Glomerular endothelial cell (primary cell): ENCODE measurements at places on chromosomes 13 and 19. TPM values are rescaled to one million over a fixed set of nuclear protein-coding genes. Genes with fewer than 3 reads are reported as not detected.

Gene DNAJC15
- total RNA-seq: 5.3 and 17.8 TPM in 2 replicates

Gene VSTM1
- not detected in 2 replicates for total RNA-seq

Gene ZNF227
- 8.5 and 13.5 TPM in 2 replicates for total RNA-seq

Gene FGF21
- total RNA-seq: not detected in 2 replicates

Gene CGB7
- total RNA-seq: not detected in 2 replicates

Gene TICAM1
- 12.0 and 16.7 TPM in 2 replicates for total RNA-seq

Gene SIGLEC12
- total RNA-seq: not detected in 2 replicates

Gene MYO16
- total RNA-seq: 0.23 TPM in 1 of 2 replicates, not detected in the other

Gene KCNN1
- total RNA-seq: 0.41 and 2.3 TPM in 2 replicates

Gene HSPH1
- 50.6 and 59.4 TPM in 2 replicates for total RNA-seq

DNA sequence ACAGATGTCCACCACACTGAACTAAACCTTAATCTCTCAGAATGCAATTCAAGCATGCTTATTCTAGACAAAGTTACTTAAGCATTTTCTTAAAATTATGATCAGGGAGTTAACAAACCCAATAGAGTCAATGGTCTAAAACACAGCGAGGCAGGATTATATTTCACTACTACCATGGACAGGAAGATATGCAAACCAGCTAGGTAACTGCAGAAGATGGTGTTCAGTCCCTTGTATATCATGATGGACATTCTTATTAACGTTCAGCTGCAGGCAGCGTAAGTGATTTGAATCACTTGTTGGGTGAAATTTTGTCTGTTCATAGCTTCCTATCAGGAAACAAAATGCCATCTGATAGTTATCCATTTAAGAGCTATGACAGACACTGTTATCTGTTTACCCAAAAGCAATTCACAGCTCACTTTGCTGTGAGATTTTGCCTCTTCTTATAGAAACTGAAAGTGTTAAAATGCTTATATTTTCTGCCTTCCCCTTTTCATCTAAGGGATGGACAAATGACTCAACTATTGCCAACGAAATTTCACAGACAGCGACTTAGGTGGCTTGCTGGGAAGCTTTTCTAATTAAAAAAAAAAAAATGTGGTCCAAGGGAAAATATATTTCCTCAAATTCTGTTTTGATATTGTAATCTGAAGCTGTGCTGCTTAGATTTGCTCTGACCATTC is 591.9 kb downstream of the DACH1 start:
- DNase-seq: no peak

GRCh38 chr19:40726279-40726678 is 9.4 kb downstream of the ITPKC start:
- no peak for DNase-seq

GRCh38 chr19:9308091-9308770 is 1.4 kb downstream of the ZNF699 start:
- no peak for DNase-seq

- no peak for DNase-seq
Observed at GRCh38 chr13:50123515-50123861, 108.2 kb downstream of the KCNRG start.

DNA sequence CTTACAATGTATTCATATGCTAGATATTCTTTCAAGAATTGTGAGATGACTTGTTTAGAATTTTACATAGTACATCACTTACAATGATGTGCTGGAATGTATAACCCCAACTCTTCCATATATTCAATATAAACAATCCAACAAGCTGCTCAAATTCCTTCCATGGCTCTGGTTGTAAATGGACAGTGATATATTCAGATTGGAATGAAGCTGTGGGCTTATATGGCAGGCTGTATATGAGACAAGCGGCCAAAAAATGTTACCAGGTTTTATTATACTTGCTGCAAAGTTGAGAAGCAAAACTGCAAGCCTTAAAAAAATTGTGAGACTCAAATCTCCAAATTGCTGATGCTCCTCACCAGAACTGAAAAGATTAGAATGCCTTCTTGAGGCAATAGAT is 83.6 kb upstream of the KLF12 start:
- no peak for DNase-seq

- no peak for DNase-seq
Observed at GRCh38 chr13:111859354-111860230, 207.4 kb upstream of the SOX1 start.

DNA sequence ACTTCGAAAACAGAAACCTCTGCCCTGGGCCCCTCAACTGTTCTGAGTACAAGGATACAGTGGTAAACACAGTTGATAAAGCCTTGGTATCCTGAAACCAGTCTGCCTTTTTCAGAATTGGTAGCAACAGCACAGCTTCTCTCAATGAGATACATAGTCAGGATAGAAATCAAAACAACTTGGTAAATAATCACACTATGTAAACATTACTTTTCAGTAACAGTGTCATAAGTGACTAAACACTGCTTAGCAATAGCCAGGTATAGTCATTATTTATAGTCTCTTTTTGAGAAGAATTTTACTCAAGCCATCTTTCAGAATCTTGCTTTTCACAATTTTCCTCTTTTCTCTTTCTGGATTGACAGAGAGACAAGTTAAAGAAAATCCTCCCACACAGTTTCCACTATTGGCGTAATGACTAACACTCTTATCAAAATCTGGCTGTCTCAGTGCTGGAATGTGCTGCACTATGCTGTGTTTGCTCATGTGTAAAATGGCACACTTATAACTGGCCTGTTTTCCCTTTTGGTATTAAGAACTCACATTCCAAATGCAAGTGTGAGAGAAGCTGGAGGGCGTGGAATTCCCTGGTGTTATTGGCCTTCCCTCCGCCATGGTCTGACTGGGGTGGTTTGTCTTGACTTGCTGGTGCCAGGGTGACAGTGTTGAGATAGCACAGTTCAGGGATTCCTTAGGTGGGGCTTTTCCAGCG is 368.8 kb downstream of the TDRD3 start:
- DNase-seq: no peak

DNA sequence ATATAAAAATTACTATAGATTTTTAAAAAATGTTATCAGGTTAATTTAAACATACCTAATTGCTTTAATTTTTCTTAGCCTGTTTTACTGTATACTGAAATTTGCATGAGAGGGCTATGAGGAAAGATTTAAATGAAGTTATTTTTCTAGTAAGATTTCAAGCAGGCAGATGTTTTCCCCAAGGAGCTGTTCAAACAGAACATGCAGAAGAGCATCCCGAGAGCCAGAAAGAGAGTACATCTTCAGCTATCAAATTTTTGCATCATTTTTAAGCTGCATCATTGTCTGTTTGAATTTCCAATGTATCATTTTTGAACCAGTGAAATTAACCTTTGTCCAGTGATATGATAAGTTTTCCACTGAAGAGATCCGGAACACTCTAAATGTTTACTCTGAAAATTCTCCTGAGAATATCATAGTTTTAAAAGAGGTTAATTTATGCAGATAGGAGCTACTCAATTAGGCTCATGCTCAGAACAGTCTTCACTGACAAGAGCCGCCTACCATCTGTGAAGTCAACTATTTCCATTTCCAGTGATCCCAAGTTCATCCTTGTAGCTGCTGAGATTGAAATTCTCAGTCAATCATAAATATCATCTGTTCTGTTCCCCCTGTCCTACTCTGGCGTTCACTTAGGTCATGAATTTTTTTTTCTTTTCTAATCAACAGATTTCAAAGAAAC is 467.7 kb upstream of the NBEA start:
- no peak for DNase-seq

- no peak for DNase-seq
Observed at GRCh38 chr19:16889366-16889882, 625 bp downstream of the F2RL3 start.

DNA sequence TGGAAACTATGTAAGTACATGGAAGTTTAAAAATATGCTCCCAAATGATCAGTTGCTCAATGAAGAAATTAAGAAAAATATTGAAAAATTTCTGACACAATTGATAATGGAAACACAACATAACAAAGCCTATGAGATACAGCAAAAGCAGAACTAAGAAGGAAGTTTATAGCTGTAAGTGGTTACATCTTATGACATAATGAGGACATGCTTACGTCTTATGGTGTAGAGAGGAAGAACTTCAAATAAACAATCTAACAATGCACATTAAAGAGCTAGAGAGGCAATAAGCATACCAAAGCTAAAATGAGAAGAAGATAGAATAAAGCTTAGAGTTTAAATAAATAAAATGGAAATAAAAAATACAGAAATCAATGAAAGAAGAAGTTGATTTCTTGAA is 50.0 kb upstream of the CEACAM21 start:
- DNase-seq: no peak

DNA sequence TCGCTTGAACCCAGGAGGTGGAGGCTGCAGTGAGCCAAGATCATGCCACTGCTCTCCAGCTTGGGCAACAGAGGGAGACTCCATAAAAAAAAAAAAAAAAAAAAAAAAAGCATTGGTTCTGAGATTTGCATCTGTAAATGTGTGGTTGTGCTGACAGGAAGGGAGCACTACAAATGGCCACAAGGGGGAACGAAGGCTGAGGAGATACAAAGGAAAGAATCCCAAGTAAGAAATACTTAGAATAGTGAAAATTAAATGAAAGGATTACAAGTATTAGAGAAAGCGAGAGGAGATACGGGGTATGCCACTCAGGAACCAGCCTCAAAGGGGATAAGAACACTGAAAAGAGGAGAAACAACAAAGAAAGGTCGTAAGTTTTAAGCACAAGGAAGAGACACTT is 284.9 kb downstream of the KLF12 start:
- no peak for DNase-seq

- no peak for DNase-seq
Observed at GRCh38 chr13:92991692-92992091, 234.9 kb upstream of the GPC6 start.

DNA sequence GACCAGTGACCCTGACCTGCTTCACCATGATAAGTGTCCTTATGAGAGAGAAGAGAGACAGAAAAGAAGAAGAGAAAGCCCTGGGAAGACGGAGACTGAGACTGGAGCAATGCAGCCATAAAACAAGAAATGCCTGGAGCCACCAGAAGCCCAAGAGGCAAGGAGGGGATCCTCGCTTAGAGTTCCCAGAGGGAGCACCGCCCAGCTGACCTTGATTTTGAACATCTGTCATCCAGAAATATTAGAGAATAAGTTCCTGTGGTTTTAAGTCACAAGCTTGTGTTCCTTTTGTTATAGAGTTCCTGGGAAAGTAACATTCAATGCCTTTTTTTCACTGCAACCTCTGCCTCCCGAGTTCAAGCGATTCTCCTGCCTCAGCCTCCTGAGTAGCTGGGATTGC is 20.2 kb downstream of the CERS1 start:
- DNase-seq: no peak

GRCh38 chr19:48953990-48954594 is 583 bp upstream of the BAX start:
- no peak for DNase-seq

- DNase-seq: no peak
Observed at GRCh38 chr19:44900328-44901244, 5.0 kb upstream of the APOE start.

DNA sequence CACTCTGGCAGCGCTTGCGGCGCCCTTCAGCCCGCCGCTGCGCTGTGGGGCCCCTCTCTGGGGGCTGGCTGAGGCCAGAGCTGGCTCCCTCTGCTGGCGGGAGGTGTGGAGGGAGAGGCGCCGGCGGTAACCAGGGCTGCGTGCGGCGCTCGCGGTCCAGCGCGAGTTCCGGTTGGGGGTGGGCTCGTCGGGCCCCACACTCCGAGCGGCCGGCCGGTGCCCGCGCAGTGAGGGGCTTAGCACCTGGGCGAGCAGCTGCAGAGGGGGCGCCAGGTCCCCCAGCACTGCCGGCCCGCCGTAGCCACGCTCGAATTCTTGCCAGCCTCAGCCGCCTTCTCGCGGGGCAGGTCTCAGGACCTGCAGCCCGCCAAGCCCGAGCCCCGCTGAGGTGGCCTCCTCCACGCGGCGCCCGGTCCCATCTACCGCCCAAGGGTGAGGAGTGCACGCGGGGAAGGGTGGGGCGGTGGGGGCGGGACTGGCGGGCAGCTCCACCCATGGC is 879.0 kb upstream of the SLITRK5 start:
- no peak for DNase-seq

DNA sequence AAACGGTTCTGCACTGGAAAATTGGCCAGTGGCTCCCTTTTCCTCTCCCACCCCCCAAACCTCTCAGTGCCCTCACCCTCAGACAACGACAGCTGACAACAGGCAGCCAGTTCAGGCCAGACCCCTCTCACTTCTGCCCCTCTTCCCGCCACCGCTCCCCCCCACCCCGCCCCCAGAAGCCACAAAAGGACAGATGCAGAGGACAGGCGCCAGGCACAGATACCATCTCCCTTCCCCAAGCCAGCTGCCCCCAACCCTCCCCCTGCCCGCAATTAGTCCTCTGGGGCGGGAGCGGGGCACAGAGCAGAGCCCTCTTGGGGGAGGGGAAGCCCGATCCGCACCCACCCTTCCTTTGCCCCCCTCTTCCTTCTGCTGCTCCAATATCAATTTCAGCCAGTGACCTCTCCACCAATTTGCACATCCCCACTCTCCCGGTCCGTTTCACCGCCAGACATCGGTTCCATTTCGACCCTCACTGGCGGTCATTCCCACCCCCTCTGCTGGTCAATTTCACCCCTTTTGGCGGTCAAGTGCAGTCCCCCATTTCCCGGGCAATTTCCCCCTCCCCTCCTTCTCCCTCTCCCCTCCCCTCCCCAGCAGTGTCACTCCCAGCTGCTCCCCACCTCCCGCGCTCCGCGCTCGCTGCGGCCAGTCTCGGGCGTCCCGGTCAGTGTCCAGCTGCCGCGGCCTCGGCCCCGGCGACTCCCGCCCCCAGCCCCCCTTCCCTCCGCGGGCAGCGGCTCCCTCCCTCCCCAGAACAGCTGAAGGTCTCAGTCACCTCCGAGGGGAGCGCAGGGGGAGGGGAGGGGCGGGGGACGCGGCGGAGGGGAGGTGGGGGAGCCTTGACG is at the start of gene SHD:
Gene SHD, plus strand, starts transcription at position 848 of the 848 bp plus-strand sequence. CDS start 798 bp downstream, outside the sequence.
- DNase-seq: no peak

DNA sequence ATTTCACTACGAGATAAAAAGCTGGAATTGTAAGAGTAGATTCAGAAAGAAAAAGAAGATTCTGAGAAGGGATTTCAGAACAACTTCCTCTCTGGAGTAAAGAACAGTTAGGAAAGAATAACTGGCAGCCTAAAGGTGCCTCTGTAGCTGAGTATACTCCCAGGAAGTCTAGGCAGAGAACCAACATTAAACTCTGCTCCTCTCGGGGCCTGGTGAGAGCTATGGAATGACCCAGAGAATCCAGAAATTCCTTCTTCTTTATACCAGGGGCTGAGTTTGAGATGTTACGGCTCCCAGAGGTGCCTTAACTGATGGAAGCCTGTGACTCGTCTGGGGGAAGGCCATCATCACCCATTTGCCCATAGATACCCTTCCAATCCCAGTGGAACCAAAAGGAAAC is 39.1 kb downstream of the FAM216B start:
- DNase-seq: no peak

- no peak for DNase-seq
Observed at GRCh38 chr13:94109715-94110374, 369.6 kb downstream of the DCT start.

- no peak for DNase-seq
Observed at GRCh38 chr13:27423333-27423732, 1.1 kb upstream of the GTF3A start.

GRCh38 chr13:59094181-59094580 is 1069.5 kb downstream of the DIAPH3 start:
- DNase-seq: no peak

GRCh38 chr19:11538232-11539036 is at the start of gene CNN1:
TSS of gene CNN1 (plus strand) at chr19:11538851. CDS start at chr19:11538928, 77 bp downstream.
- no peak for DNase-seq
